ENCODE measurements at places on chromosomes 5 and 9.

DNA sequence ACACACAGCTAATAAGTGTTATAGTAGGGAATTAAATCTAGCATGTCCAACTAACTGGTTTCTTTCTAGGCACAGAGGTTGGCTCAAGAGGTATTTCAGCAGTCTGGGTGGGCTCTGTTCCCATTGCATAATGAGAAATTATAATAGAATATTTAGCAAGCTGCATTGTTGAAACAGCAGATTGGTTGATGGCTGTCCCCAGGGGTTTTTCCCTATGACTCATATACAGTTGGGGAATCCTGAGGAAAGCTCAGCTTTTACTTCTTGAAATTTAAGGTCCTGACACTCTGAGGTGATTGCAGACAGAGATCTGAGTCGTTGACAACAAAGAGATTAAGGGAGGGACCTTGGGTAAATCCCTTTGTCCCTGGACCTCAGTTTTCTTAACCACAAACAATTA is 38.3 kb upstream of the TNFSF8 start:
- DNase-seq, result peak; percentile 5

- DNase-seq, result no peak
Observed at GRCh38 chr5:123178683-123179082, 89.6 kb downstream of the PRDM6 start.

GRCh38 chr5:1175015-1175414 is 26.4 kb upstream of the SLC6A19 start:
- no peak for DNase-seq

DNA sequence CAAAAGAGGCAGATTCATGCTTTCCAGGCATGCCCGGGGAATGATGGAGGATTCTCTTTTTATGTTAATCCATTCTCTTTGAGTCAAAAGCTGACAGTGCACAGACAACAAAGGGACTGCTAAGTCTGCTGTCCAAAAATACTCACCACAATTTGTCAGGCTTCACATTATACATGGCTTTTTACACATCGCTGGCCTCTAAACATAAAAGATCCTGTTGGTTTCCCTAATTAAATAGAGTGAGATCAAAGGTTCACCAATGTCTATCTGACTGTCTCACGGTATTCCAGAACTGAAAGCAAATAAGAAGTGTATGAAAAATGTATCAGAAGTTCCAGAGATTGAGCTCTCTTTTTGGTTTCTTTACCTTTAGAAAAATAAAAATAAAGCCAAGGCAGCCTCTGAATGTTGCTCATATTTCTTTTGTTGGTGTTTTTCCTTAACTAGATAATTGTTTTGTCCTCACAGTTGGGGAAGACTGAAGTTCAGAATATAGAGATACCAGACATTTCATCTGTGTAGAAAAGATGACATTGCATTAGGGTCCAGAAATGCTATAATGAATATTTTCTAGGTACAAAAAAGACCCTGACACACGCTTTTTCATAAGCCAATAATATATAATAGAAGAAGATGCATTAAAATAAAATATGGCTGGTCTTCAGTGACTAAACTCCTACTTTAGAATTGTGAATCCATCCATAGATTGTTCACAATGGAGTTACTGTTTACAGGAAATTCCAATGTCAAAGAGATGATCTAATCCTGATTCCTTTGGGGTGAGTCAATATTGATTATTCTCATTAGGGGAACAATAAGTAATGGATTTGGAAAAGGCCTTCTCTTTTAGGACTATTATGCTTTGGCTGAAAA is 688.2 kb upstream of the CDH6 start:
- DNase-seq, result no peak

GRCh38 chr5:115816226-115817081 is at the start of gene CDO1:
Gene CDO1, minus strand, starts transcription at chr5:115816659. Its CDS starts 262 bp downstream, at chr5:115816397.
- DNase-seq, result peak; percentile 39

GRCh38 chr5:121834021-121834420 is 17.7 kb upstream of the FTMT start:
- no peak for DNase-seq

- DNase-seq, result no peak
Observed at GRCh38 chr5:26329562-26330189, 708.7 kb downstream of the CDH9 start.

DNA sequence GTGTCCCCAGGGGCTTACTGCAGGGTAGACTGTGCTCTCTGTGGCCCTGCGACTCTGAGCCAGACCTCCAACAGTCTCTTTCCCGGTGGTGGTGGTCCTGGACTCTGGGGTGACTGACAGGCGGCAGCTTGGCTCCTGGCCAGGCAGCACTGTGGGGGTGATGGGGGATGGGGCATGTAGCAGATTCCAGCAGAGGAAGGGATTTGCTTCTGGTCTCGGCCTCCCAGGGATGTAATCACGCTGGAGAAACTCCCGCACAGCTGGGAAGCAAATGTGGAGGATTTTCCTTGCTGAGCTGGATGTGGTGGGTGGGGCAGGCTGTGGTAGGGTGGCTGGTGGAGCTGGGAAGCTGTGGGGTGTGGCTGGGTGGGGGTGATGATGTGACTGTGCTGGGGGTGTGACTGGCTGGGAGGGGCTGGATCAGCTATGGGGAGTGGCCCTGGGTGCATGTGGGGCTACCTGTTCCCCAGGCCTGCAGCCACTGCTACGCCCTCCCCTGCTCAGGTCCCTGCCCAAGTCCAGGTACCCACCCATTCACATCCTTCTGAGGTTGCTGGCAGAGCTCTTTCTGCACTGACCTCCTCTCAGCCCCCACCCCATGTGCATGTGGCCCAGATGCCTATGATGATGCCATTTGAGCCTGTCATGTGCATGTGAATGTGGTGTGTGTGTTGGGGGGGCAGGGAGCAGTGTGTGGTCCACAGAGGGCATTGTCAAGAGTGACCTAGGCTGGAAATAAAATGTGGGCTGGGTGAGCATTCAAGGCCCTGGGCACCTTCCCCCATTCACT is 3.8 kb downstream of the NDST1 start:
- DNase-seq, result no peak

GRCh38 chr9:96209407-96210271 is 92.3 kb downstream of the HSD17B3 start:
- DNase-seq, result no peak

DNA sequence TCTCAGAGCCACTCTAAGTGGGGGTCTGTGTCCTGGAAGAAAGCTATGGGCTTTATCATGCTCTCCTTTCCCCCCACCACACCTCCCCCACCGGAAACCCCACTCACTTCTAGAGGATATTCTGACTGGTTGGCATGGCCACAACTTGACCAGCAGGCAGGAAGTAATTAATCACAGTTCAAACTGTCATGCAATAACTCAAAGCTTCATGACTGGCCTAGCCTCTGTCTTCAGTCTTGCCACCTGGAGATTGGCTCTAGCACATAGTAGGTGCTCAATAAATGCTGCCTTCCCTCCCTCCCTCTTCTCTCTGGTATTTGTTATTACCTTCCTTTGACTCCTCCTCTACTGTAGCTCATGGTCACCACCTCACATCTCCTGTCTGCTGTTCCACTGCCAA is 124.7 kb downstream of the GABBR2 start:
- DNase-seq, result no peak

DNA sequence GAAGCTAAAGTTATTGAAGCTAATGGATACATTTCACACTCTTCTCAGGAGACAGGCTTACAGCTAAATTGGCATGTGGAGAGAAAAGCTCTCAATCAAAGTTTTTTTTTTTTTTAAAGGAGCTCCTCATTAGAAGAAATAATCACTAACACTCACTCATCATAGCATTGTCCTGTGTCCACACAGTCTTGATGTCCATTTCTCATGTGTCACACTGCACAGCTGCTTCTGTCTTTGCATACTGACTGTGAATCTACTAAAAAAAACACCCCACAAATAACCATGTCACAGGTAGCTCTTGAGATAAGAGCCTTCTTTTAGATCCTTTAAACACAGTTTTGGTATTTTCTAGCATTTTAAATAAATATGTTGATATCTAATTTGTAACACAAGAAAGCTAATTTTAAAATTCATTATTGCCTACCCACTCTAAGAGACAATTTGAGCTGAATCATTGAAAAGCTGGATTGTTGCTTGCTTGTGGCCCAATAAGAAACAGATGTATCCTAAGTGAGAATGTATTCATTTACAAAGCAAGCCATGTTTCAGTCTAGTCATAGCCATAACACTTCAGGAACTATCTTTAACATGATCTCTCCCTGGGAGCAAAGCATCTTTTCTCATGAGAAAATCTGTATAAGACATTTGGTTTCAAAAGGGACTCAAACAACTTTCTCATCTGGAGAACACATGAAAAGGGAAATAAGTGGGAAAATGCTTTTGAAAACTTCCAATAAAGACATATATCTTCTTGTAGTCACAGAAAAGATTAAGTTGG is 48.1 kb upstream of the PCSK1 start:
- no peak for DNase-seq

GRCh38 chr9:114034661-114035062 is 43.4 kb downstream of the AMBP start:
- DNase-seq, result no peak

DNA sequence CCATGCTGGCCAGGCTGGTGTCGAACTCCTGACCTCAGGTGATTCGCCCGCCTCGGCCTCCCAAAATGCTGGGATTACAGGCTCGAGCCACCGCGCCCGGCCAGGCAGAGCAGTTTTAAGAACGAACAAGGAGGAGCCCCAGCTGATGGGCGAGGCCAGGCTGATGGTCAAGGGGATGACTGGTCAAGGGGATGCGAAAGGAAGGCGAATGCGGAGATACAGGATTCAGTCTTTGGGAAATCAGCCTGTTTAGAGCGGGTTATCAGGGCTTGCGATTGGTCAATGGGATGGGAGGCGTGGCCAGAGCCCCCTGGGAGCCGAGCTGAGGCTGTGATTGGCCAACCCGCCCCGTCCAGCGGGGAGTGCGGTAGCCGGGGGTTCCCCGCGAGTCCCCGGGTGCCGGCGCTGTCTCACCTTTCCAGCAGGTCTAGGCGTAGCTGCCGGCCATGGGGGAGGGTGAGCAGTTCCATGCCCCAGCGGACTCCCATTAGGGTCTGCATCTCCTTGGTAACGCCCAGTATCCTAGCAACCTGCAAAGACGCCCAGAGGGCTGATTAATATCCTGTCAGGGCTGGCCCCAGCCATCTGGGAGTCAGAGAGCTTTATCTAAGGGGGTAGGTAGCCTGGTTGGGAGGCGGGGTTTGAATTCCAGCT is 7.5 kb upstream of the TOR2A start:
- DNase-seq, result no peak

- no peak for DNase-seq
Observed at GRCh38 chr9:14346231-14346791, 32.4 kb upstream of the NFIB start.

GRCh38 chr5:36441280-36441679 is 139.6 kb upstream of the RANBP3L start:
- no peak for DNase-seq

Data from brain pericyte (primary cell).